ENCODE measurements at places on chromosomes 4 and X. TPM values are rescaled to one million over a fixed set of nuclear protein-coding genes. Genes with fewer than 3 reads are reported as not detected.

DNA sequence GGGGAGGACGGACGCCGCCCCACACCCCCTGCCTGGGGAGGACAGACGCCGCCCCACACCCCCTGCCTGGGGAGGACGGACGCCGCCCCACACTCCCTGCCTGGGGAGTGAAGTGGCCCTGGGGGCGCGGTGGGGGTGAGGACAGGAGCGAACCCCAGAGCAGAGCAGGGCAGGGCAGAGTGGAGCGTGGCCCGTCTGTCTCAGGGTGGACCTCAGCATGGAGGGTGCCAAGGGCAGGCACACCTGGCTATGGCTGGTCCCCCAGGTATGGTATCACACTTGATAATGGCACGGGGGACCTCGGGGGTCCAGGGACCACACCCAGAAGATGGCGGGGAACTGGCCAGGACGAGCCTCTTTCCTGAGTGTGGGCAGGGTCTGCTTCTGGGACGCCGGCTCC lies 9.6 kb downstream of the LRPAP1 start:
- no peak for DNase-seq

DNA sequence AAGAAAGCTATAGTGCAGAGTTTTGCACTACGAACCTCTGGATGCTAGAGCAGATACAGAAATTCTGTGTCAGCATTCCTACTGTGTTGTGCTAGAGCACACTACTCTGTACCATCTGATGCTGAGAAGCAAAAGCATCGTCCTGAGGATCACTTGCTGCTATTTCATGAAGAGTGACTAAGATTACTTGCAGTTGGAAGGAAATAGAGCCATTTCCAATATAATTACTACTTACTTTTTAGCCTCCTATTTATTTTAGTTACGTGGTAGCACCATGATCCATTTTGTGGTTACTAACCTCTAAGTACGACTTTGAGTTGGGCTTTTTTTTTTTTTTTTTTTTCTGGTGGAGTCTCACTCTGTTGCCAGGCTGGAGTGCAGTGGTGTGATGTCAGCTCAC lies 226.7 kb downstream of the PALLD start:
- DNase-seq = no peak

GRCh38 chr4:56448301-56448700 lies 12.2 kb downstream of the PAICS start:
- DNase-seq = no peak

GRCh38 chr4:157196046-157196445 lies 24.5 kb upstream of the GRIA2 start:
- no peak for DNase-seq

GRCh38 chr4:4754641-4755040 lies 104.8 kb upstream of the MSX1 start:
- DNase-seq = no peak

- DNase-seq = no peak
These were observed 30.3 kb upstream of the IL13RA2 start for GRCh38 chrX:115047715-115048114.

GRCh38 chr4:42280327-42281095 lies 116.8 kb upstream of the SHISA3 start:
- DNase-seq = no peak

- DNase-seq = peak; percentile 19
These were observed 750 bp downstream of the TMEM129 start for GRCh38 chr4:1720163-1720983.

DNA sequence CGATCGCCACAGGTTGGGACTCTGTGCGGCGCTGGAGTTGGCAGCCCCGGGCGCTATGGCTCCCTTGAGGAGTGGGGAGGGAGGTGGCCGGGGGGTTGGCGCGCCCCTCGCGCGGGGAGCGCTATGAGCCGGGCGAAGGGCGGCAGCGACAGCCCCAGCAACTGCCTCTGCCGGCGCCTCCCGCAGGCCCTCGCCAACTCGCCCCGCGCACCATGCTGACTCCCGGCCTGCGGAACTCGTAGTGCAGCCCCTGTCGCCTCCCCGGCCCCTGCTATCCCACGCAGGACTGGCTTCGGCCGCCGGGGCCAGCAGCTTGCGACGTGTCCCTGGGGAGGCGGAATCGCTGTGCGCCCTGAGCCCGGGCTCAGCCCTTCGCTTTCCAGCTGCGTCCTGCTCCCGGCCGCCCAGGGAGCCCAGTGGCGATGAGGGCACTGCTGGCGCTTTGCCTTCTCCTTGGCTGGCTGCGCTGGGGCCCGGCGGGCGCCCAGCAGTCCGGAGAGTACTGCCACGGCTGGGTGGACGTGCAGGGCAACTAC lies 415 bp downstream of the SHISA3 start:
- no peak for DNase-seq

DNA sequence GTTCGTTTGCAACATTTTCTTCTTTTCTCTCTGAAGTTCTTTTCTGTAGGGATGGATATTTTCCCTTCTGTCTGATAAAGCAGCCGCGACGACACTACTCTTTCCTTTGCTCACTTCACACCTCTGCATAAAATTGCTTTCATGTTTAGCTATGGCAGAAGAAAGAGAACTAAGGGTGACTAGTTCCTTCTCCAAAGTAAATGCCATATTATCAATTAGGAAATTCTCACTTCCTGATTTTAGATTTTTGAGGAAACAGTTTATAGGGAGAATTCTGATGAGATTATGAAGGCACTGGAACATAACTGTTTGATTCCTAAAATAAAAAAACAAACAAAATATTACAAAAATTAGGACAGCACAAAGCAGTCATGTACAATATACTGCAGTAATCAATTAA lies 29.2 kb downstream of the FANCB start:
- DNase-seq = no peak

DNA sequence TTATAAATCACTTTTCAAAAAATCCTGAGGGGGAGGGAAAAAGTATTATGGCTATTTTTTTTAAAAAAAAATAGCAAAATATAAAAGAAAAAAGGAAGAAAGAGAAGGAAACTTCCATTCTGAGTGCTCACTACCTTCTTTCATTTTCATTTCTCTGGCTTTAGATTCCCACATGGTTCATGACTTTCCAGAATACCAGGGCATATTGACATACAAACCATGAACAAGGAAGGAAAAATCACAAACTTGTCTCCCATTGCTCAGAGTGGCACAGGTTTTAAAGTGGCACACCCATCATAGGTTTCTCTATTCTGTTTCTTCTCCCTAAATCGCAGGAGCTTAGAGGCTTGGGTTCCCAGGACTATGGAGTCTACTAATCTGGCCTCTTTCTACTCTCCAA lies 136.3 kb upstream of the CXXC4 start:
- DNase-seq = no peak

HMGN5 gene
- 6.2 TPM for polyA plus RNA-seq

CDKL2 gene
- 0.21 TPM for polyA plus RNA-seq

HHIP gene
- polyA plus RNA-seq = 0.52 TPM

TBC1D9 gene
- 3.6 TPM for polyA plus RNA-seq

ATP1B4 gene
- not detected for polyA plus RNA-seq

TMEM150C gene
- 0.07 TPM for polyA plus RNA-seq

SUPT20HL1 gene
- not detected for polyA plus RNA-seq

PFKFB1 gene
- 0.19 TPM for polyA plus RNA-seq
